ENCODE measurements at places on chromosomes 7 and 10. TPM values are rescaled to one million over a fixed set of nuclear protein-coding genes. Genes with fewer than 3 reads are reported as not detected.

Gene CAMK1D
- total RNA-seq = 22.9 TPM

Gene SMKR1
- total RNA-seq = 1.3 TPM

Gene CREM
- total RNA-seq = 47.6 TPM

Gene IGF2BP3
- 37.9 TPM for total RNA-seq

Gene OR2A7
- total RNA-seq = 5.7 TPM

Gene TET1
- 55.9 TPM for total RNA-seq

Gene TEX36
- total RNA-seq = not detected

Gene ETV1
- 20.0 TPM for total RNA-seq

Gene LRMDA
- 14.8 TPM for total RNA-seq

Gene OR2A42
- total RNA-seq = 0.16 TPM

Gene ATOH7
- 11.4 TPM for total RNA-seq

Gene FAM131B
- 13.0 TPM for total RNA-seq

Gene OLAH
- total RNA-seq = 0.93 TPM

Gene RET
- total RNA-seq = 4.5 TPM

Gene MYO1G
- 1.0 TPM for total RNA-seq

Gene SLC26A3
- total RNA-seq = not detected
